T follicular helper cell (primary cell): ENCODE measurements at places on chromosomes 2 and 18.

DNA sequence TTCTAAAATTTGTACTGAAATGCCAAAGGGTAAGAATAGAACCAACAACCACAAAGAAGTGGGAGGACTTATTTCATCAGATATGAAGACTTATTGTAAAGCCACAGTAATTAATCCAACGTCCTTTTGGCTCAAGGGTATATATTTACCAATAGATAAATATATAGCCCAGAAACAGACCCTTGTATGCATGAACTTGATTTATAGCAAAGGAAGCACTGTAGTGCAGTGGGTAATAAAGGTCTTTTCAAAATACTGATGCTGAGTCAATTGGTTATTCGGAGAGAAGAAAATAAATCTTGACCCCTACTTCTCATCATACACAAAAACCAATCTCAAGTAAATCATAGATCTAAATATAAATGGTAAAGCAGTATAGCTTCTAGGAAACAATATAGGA lies 200.5 kb upstream of the ST6GAL2 start:
- no peak for DNase-seq

DNA sequence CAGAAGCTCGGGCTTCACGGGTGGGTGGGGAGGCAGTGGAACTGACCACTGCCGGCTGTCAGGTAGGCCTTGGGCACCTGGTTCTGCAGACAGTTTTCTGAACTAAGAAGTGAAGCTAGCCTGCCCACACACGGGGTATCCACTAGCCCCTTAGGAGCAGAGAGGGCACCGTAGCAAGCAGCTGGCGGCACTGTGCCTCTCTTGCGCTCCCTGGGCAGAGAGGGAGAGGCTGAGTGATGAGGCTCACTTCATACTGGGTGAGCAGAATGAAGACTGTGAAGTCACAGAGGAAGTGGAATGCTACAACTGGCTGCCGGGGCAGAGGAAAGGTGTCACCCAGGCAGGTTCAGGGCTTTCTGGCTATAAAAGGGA lies 753 bp downstream of the ITPRIPL1 start:
- DNase-seq: peak; percentile 16

GRCh38 chr2:84889332-84889731 lies 8.4 kb upstream of the TRABD2A start:
- DNase-seq: no peak

- no peak for DNase-seq
These were observed 154.2 kb downstream of the MIB1 start for GRCh38 chr18:21894619-21895367.

DNA sequence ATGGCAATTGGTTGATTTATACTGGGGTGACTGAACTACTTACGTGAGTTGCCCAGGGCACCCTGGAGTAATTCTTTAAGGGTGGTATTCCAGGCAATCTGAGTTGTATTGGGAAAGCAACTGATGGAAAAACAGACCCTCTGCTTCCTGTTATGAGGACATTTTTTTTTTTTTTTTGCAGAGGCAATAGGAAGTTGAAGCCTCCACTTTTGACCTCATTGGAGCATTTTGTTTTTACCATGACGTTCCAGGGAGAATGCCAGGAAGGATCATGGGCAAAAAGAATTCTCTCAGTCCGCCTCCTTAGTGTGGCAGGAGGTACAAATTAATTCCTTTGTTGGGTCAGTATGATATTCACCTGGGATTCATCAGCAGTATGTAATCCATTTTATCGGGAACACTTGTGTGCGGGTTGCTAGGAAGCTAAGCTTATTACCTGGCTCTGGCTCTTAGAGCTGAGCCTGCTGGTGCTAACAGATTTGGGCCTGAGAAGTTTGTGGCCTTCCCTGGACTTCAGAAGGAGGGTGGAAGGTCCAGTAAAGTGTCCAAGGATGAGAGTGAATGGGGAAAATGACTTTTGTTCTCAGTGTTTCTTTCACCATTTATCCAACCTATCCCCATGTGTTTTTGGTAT lies 272.9 kb upstream of the EPAS1 start:
- no peak for DNase-seq

- DNase-seq: no peak
These were observed 54.4 kb upstream of the ZNF397 start for GRCh38 chr18:35186291-35187034.

GRCh38 chr18:24992491-24992890 lies 359.5 kb downstream of the ZNF521 start:
- no peak for DNase-seq

DNA sequence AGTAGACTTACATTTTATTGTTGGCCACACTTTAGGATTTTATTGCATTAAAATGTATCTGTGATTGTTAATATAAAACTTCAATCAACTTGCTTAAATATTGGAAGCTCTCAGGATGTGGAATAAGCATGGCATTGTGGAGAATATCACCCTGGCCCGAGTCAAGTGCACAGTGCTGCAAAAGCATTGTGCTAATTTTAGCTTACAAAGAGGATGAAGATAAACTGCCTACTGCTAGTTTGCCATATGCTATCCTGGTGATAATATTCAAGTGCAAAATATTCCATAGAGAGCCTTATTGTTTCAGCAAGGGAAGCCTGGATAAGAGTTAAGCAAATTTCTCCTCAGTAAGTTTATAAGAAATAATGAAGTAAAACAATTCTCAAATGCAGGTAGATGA lies 54.5 kb downstream of the MEIS1 start:
- DNase-seq: no peak

GRCh38 chr2:40016151-40016885 lies 237.3 kb upstream of the THUMPD2 start:
- DNase-seq: no peak

DNA sequence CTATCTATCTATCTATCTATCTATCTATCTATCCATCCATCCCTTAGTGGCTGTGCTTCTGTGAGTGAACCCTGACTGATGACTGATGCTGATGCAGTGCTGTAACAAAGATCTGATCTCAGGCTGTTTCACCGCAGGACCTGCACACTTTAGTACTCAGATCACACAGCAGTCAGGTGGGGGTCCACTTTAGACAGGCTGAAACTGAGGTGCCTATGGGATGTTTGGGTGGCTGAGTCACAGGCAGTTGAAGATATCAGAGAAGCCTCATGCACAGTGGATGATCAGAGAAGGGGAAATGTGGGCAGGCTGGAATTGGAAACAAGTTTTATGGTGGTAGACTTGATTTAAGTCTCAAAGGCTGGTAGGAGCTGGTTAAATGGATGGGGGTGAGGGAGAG lies 156.4 kb downstream of the INSIG2 start:
- no peak for DNase-seq

GRCh38 chr2:42224422-42225067 lies 55.4 kb downstream of the EML4 start:
- no peak for DNase-seq

- DNase-seq: no peak
These were observed 80.7 kb downstream of the PXDN start for GRCh38 chr2:1663621-1664020.

DNA sequence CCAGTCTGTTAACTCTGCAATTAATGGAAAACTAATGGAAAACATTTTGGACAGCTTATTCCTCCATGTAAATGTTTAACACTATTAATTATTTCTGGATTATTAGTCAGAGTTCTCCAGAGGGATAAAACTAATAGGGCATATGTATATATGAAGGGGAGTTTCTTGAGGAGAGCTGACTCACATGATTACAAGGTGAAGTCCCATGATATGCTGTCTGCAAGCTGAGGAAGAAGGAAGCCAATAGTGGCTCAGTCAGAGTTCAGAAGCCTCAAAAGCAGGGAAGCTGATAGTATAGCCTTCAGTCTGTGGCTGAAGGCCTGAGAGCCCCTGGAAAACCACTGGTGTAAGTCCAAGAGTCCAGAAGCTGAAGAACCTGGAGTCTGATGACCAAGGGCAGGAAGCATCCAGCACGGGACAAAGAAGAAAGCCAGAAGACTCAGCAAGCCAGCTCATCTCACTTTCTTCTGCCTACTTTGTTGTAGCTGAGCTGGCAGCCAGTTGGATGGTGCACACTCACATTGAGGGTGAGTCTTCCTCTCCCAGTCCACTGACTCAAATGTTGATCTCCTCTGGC lies 136.0 kb downstream of the PTH2R start:
- DNase-seq: no peak

GRCh38 chr2:50624506-50624905 lies 407.4 kb downstream of the NRXN1 start:
- DNase-seq: no peak

DNA sequence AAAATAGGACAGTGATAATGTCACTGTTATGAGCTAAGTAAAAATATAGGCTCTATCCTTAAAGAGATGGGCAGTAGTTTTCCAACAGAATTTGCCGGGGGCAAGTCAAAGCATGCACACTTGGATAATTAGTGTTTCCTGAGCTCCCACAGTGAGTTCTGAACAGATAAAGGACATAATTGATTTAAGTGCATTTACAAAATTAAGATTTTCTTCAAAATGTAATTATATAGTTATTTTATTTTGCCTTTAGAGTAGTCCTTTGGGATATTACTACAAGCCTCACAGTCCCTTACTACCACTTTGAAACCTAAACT lies 107.6 kb downstream of the RAPGEF4 start:
- no peak for DNase-seq

GRCh38 chr2:186726938-186727337 lies 33.1 kb downstream of the FAM171B start:
- no peak for DNase-seq

DNA sequence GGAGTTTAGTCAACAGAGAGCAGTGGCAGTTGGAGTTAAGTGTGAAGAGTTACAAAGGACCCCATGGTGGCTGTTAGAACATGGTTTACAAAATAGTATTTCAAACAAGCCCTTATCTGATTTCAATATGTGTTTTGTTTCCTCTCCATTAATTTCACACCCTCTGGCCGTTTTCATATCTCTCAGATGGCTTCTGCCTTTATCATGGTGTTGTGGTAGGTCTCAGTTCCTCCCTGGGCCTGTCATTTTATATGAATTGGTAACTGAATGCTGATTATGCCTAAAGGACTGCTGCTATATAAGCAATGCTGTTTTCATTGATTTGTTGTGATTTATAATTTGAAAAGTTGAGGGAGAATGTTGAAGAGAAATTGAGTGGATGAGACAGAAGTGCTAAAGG lies 686.7 kb downstream of the NYAP2 start:
- no peak for DNase-seq

DNA sequence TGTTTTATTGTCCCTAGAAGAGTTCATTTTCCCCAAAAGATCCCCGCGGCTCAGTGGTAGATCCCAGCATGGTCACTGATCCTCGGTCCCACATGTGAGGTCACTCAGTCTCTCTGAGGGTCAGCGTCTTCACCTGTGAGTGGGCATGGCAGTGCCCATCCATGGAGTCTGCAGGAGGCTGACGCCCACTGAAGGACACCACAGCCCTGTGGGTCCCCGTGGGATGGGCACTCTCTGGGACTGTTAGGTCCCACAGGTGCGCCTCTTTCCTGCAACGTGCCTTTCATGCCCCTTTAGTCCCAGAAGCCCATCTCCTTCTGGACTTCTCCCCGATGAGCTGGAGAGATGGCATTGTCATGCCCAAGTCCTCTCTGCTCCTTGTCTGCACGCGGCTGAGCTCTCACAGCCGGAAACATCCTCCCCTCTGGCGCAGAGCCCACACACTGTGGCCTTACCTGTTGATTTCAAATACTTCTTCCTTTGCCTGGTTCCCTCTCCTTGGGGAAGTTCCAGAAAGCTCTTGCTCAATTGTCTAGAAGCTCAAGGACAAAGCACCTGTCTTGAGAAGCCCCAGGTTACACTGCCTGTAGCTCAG lies 75.9 kb downstream of the PTGR3 start:
- DNase-seq: no peak

DNA sequence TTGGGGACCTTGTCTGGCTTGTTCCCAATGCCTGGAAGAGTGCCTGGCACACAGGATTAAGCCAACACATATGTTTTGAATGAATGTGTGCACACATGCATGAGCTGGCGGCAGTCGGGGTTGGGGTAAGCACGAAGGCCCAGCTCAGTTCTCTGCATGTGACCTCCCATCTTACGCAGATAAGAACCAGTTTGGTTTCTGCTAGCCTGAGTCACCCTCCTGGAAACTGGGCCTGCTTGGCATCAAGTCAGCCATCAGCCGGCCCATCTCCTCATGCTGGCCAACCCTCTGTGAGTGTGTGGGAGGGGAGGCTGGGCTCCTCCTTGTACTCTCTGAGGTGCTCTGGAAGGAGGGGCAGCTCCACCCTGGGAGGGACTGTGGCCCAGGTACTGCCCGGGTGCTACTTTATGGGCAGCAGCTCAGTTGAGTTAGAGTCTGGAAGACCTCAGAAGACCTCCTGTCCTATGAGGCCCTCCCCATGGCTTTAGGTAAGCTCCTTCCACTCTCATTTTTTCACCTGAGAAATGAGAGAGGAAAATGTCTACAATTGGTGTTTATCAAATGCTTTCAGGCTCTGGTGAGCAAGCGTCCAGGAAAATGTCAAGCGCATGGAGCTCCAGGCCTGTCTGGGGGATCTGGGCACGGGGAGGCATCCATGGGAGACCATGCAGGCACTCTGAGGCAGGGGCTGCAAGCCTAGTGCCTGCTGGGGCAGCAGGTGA lies 9.7 kb upstream of the IL1RN start:
- no peak for DNase-seq
